ENCODE measurements at places on chromosomes 11 and 22.

GRCh38 chr22:17705951-17706900 lies 67.7 kb downstream of the BCL2L13 start:
- no peak for DNase-seq

DNA sequence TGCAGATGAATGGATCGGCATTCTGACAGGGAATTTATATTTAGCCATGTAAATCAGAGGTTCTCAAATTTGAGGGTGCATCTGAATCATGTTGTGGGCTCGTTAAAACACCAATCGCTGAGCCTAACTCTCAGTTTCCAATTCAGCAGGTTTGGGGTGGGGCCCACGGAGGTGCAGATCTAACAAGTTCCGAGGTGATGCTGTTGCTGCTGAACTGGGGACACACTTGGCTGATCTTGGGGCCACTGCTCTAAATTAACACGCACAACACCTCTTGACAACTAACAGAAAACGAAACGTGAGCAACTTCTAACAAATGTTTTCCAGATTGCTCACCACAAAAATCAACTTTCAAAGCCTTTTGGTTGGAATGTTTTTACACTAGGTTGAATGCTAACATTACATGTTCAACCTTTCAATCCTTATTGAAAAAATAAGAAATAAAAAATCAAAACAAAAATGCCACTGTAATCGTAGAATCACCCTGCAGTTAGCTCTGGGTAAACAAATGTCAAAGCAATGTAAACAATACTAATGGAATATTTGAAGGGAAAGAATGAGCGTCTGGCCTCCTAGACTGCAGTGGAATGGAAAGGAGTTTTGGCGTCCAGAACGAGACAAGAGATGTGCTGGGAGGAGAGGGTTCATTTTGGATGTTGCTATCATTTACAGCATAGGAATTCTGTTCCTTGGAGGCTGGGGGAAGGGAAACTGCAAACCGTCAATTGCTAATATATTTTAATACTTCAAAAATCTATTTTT lies 68.3 kb upstream of the SLC6A5 start:
- DNase-seq, result no peak

DNA sequence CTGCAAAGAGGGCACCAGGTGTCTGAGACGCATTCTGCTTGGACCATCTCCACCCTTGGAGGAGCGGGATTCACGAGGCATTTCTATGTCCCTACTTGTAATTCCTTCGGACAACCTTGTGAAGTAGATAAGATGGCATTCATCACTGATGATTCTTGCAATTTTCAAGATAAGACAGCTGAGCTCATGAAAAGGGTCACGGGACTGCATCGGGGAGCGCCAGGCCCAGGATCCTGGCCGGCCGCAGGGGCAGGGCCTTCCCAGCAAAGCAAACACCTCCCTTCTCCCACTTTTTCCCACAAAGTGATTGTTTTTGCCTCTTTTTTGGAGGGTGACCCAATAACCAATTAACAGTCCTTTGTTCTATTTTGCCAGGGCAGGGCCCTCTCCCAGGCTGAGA lies 8.4 kb downstream of the LIF start:
- DNase-seq, result no peak

DNA sequence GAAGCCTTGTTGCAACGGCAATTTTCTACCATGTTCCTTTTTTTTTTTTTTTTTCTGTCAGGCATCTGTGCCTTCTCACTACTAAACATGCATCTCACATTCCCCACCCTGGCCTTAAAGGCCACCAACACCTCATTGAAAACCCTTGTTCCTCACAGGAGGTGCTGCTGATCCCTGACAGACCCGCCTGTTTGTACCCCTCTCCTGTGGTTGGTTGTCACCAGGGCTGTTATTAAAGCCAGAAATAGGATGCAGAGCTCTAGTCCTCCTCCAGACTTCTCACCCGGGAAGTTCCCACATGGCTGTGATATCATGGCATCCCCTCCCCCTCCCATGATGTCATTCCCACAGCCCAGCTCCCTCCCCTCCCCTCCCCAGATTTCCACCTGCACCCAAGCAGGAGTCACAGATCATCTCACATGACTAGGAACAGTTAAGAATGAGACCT lies 302.8 kb upstream of the NCAM1 start:
- no peak for DNase-seq

- no peak for DNase-seq
Measured at GRCh38 chr11:12503886-12504285, 126.5 kb downstream of the PARVA start.

DNA sequence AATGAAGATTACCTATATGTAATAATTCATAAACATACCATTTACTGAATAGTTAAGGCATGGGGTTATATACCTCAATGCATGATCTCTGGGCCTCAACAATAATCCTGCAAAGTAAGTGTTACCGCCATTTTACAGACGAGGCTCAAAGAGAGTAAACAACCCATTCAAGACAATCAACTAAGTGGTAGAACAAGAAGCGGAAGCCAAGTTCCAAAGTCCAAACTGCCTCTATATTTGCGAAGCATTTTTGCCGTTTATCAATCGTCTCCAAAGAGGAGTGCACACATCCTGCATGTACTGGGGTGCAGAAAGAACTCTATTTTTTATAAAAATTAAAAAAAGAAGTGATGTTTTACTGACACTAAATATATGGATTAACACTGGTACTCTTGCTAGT lies 27.5 kb upstream of the P4HA3 start:
- DNase-seq, result no peak

- DNase-seq, result no peak
Measured at GRCh38 chr11:11291041-11292015, 61.7 kb downstream of the CSNK2A3 start.

DNA sequence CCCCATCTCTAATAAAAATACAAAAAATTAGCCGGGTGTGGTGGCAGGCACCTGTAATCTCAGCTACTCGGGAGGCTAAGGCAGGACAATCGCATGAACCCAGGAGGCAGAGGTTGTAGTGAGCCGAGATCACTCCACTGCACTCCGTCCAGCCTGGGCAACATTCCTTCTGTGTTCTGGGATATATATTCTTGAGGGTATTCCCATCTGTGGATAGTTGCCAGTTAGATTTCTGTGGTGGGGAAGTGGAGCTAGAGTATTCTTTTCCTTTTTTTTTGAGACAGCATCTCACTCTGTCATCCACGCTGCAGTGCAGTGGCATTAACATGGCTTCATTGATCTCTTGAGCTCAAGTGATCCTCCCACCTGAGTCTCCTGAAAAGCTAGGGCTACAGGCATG lies 9.1 kb upstream of the ZNF74 start:
- DNase-seq, result no peak

- DNase-seq, result no peak
Measured at GRCh38 chr11:82034527-82034926, 699.1 kb downstream of the FAM181B start.

- DNase-seq, result no peak
Measured at GRCh38 chr22:28241656-28242290, 322.7 kb upstream of the PITPNB start.

DNA sequence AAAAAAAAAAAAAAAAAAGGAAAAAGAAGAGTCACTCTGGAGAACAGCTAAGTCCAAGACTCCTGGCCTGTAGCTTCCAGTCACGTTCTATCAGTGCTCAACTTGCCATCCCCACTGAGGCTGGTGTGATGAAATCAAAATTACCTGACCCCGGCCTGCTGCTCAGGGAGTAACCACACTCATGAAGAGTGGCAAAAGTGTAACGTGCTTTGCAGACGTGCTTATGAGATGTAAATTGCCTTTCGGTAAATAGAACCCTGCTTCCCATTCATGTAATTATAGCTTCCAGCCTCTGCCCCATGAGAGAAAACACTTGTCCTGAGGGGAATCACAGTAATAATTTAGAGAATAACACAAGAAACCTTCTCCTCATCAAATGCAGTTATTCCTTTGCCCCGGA lies 28.2 kb upstream of the CHKA start:
- no peak for DNase-seq

GRCh38 chr11:34431979-34432378 lies 6.8 kb upstream of the CAT start:
- no peak for DNase-seq

GRCh38 chr22:48864748-48865147 lies 962.9 kb downstream of the BRD1 start:
- no peak for DNase-seq

- DNase-seq, result no peak
Measured at GRCh38 chr11:64316672-64317324, 561 bp downstream of the TRMT112 start.

- no peak for DNase-seq
Measured at GRCh38 chr11:56093008-56093407, at the start of gene OR8I2. TSS of gene OR8I2 (plus strand) at chr11:56093308. CDS start at chr11:56093308, 0 bp downstream.

DNA sequence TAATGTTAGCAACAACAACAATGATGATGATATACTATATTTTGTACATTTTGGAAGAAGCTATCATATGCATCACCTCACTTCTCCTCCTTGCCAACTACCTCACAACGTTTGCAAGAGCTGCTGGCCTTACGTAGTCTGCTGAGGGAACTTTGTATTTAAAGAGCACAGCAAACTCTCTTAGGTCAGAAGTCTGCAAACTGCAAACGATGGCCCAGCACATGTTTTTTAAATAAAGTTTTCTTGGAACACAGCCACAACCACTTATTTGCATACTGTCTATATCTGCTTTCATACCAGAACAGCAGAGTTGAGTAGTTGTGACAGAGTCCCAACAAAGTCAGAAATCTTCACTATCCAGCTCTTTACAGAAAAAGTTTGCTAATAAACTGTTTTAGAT lies 261.7 kb downstream of the TENM4 start:
- DNase-seq, result no peak

DNA sequence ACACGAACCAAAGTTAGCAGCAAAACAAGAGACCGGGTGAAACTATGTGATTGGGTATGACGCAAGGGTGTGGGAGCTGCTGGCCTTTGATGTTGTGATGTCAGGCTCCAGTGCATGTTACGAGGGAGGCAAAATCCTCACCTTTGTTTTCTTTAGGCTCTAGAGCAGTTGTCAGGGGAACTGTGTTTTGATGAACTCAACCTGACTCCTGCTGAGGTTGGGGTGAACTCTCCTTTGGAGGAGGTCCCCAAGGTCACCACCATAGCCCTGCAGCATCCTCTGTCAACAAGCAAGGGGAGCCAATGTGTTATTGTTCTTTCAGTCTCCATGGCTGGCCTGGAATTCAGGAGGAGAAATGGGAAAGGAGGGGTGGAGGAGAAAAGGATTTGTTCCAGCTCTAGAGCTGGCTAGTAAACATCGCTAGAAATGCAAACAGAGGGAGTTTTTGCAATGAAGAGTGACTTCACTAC lies 33.8 kb downstream of the RASSF10 start:
- no peak for DNase-seq

DNA sequence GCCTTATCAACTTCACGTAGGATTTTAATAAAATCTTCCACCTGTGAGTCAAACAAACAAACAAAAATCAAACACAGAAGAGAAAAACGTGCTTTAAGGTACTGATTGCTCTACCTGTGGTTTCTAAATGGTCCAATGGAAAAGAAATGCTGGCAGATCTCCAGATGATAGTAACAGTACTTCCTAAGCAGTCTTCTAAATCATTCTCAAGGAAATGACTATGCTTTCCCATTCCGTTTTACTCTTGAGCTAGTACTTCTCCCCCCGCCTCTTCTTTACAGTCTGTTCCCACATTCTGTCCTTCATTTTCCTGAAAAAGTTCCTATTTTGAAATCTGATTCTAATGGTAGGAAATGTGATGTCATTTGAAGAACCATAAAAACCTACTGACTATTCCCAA lies 25.4 kb downstream of the SAAL1 start:
- no peak for DNase-seq

- no peak for DNase-seq
Measured at GRCh38 chr11:132909021-132909606, 623.2 kb downstream of the OPCML start.

- no peak for DNase-seq
Measured at GRCh38 chr11:86692317-86692716, 19.9 kb upstream of the ME3 start.

DNA sequence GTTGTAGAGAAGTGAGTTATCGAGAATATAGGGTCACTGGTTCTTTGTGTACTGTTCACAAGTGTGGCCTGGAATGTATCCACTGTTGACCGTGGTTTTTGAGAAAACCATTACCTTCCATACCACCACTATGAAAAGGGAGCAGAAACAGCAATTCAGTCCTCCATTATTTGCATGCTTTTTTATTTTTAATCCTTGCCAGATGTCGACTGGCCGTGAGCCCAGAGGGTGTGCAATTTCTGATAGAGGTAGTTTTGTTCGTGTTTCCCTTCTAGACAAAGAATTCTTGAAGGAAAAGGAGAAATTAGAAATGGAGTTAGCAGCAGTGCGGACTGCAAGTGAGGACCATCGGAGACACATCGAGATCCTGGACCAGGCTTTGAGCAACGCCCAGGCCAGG lies 81.7 kb downstream of the AMOTL1 start:
- DNase-seq, result no peak

Data from cortex of kidney (tissue), 1 donor.